ENCODE measurements at places on chromosomes 2 and 18.

DNA sequence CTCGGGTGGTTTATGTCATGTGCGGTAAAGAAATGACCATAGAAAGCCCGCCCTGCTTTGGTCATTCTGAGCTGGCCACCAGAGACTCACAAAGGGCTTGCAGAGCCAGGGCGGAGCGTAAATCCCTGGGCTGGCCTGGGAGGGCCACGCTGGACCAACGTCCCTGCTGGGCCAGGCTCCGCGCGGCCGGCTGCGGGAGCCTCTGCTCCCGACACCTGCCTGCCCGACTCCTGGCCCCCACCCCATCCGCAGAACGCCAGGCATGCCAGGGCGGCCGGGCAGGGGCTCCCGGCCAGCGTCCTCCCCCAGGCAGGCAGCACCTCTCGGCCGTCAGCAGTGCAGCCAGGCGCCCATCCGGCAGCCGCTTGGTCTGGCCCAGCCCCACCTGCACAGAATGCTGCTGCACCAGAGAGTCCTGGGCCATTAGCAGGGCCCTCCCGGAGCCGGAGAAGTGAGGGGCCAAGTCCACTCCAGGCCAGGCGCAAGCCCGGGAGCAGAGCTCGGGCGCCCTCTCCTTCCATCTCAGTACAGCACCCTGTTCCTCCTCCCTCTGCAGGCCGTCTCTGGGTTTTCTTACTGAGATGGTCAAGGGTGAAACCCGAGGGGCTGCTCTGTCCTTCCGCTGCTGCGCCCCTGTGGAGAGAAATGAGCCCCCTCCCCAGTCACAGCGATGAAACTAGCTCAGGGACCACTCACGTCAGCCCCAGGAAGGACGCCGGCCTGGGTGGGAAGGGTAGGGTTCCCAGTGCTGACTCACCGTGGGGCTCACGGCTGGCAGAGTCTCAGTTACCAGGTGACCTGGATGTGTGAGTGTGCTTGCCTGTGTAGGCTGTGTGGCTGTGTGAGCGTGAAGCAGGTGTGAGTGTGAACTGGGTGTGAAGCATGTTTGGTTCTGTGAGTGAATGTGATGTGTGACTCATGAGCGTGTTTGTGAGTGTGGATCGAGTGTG lies 83.3 kb downstream of the PTGR3 start:
- peak; percentile 1 for DNase-seq

DNA sequence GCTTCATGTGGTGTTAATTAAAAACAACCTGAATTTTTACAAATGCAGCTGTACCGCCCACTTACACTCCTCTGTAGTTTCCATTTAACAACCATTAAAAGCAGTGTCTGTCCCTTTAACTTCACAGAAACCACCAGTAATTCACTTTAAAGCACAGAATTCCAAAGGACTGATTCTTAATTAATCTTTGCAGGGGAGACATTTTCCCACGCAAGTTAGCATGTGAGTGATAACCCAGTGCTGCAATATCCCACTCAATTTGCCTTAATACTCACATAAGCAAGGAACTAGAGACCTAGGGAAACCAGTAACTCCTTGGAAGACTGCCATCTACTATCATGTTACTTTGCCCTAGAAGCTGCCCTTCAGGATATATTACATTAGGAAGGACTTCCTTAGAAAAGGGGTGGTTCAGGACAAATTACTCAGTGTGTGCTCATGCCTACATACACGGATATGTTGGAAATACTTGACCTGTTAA lies 102.3 kb downstream of the OSR1 start:
- no peak for DNase-seq

DNA sequence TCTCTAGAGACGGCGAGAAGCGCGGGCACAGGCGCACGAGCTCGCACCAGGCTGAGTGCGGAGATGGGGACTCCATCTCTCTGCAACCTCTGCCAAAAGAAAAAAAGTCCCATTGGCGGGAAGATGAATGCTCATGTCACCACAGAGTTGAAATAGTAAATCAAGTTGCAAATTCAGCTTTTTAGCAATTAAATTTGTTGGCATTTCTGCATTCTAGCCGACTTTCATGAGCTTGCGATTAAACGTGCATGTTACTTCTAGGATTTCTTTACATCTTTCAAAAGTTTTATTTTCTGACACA lies 588 bp downstream of the CHAC2 start:
- no peak for DNase-seq

DNA sequence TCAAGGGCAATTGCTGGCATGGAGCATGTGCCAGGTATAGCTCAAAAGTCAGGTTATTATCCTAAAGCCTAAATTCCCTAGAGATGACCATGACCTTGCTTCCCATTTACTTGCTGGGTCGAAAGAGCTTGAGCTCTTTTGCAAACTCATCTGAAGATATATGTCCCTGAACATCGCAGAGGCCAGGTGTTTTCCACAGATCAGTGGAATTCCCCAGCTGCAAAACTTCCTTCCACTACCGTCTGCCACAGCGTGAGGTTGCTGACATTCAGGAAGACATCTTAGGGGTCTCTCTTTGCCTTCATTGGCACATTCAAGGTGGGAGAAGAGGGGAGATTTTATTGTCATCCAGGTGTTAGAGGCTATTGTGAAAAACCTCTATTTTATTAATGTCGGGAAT lies 171.0 kb downstream of the MIB1 start:
- no peak for DNase-seq

DNA sequence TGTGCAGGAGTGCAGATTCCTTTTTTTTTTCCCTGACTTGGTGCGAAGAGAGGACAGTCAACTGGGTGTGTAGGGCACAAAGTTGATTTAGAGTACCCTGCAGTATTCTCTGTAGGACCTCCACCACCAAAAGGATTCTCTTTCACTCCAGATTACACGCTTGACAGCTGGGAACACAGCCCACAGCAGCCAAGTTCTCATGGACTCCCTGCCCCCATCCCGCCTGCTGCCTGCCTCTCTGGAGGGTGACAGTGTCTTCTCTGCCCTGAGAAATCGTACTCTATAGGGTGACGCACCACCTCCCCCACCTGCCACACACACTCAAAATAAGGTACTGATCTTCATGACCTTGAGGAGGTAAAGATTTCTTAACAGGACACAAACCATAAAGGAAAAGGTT lies 26.6 kb upstream of the IHH start:
- no peak for DNase-seq

DNA sequence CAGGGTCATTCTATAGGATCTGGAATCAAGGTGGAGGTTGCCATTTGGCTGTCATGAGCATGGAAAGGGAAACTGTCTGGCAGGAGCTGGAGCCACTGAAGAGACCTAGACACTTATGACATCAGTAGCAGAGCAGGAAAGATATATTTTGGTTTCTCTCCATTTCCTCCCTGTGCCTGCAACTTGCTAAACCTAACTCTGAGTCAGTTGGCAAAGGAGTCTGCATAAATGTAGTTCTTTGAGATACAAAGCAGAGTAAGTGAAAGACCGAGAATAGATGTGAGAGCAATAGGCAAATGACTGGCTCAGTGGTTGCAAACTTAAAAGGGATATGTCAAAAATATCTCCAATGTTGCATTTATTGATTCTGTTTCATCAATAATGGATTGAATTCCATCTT lies 757.7 kb downstream of the KCNJ3 start:
- no peak for DNase-seq

DNA sequence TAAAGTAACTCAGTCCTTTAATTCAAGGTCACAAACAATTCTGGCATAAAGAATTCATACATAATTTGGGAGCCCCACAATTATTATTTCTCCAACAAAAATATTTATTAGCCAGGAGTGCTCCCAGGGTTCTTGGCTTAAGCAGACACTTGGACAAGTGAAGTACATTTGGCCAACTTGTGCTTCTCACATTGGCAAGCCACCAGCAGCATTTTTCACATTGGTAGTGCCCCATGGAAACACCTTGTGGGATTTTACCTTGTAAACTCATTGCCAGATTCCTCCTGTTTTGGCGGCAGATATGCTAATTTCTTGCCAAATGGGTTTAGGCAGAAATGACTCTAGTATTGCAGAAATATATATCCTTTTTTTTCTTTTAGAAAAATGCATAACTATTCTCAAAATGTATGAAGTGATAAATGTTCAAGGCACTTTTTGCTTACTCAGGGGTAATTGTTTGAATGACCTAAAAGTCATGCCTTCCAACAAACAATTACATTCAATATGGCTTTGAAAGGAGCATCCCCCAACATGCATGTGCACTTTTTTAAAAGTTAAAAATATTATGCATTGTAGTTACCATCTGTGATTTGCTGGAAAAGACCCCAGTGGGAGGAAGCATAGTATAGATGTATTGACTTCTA lies 113.5 kb downstream of the CSRNP3 start:
- no peak for DNase-seq

GRCh38 chr2:103898561-103898960 lies 955.4 kb upstream of the POU3F3 start:
- no peak for DNase-seq

- no peak for DNase-seq
Measured at GRCh38 chr2:226220511-226220910, 579.1 kb downstream of the IRS1 start.
